D341Med (cell line): ENCODE measurements at places on chromosomes 13 and 19.

GRCh38 chr19:6098574-6098973, 11.7 kb downstream of the RFX2 start:
- DNase-seq, result no peak

DNA sequence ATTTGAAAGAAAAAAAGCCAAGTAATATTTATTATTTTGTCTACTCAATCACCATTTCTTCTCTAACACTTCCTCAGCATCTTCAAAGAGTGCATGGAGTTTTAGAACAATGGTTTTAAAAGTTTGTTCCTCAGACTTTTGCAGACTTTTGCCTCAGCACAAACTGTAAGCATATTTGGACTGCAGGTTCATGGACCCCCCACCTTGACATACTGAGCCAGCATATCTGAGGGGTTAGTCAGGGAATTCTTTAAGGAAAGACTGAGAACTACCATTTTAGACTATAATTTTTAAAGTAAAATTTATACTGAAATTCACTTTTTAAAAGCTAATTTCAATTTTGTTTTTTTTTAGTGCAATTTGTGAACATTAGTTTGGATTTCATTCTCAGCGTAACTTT, 1676.8 kb upstream of the PCDH20 start:
- no peak for DNase-seq

GRCh38 chr13:49454388-49455006, 10.4 kb downstream of the SETDB2 start:
- DNase-seq, result no peak

GRCh38 chr13:90454002-90454636, 893.4 kb upstream of the MIR17HG start:
- no peak for DNase-seq

GRCh38 chr13:22964245-22964966, 216.4 kb upstream of the SGCG start:
- no peak for DNase-seq

GRCh38 chr13:111900390-111901131, 166.4 kb upstream of the SOX1 start:
- DNase-seq, result no peak

DNA sequence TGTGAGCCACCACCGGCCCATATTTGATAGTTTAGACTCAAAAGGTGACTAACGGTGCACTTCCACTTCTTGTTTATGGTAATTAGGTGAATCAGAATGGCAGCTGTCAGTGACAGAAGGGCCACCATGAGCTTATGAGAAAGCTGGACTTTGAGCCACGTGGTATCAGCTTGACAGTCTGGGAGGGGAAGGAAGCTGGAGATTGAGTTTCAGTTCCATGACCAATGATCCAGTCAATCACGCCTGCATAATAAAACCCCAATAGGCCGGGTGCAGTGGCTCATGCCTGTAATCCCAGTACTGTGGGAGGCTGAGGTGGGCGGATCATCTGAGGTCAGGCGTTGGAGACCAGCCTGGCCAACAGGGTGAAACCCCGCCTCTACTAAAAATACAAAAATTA, 8.2 kb downstream of the EID2B start:
- no peak for DNase-seq

- no peak for DNase-seq
Measured at GRCh38 chr19:29923653-29924052, 18.4 kb upstream of the URI1 start.

GRCh38 chr13:72698164-72698563, 29.3 kb downstream of the MZT1 start:
- DNase-seq, result no peak

- DNase-seq, result peak; percentile 27
Measured at GRCh38 chr13:28099396-28100149, 803 bp downstream of the FLT3 start.

DNA sequence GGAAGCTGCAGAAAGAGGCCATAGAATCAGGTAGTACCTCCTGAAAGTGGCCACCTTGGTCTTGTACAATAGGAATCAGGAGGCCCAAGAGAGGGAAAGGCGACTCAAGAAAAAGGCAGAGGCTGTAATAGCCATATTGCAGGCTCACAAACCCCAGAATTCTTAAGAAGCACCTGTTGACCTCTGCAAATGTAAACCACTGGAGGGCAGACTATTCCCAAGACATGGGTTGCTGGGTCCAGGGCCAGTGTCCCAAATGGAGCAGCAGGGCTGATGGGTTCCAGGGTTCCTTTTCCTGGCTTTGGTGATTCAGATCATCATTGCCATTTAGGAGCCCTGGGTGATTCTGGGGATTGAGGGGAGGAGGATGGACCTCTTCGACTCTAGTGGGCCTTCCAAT, 167.6 kb downstream of the B3GLCT start:
- no peak for DNase-seq

DNA sequence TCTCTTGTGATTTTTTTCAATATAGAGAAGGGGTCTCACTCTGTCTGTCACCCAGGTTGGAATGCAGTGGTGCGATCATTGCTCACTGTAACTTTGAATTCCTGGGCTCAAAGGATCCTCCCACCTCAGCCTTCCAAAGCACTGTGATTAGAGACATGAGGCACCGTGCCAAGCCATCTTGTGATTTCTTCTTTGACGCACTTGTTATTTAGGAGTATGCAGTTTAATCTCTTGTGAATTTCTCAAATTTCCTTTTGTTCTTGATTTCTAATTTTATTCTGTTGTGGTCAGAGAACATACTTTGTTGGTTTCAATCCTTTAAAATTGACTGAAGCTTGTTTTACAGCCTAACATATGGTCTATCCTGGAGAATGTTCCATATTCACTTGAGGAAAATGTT, 14.5 kb downstream of the IPO5 start:
- DNase-seq, result no peak

DNA sequence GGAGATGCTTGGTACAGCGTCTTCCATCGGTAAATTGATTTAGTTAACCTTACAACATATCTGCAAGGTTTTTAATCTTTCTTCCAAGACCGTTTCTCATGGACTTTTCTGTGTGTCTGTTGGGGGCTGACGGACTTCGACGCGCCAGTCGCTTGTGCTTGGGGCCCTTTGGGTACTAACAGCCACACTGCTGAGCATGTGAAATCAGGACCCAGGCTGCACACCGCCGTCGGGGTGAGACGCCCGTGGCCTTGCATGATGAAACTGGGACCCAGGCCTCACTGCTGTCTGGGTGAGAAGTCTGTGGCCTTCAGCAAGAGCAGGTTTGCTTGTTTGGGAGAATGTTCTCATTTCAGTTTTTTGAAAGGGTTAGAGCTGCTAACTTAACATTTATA, 9.8 kb downstream of the ATP4B start:
- DNase-seq, result no peak

DNA sequence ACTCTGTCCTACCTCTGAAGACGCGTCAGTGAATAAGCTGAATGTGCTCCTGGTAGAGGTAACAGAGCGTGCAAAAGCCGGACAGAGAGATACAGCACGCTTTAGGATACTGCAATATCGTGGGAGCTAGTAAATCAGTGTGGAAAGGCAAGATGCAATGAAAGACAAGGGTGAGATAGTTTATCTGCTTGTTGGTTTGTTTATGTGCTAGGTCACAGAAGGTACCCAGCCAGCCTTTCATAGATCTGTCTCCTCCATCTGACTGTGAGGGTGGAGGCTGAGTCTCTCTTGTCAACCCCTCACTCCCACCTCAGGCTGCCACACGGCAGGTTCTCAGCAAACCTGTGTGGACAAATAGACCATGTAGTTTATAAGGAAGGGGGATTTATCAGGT, 904 bp upstream of the GIPC1 start:
- no peak for DNase-seq

DNA sequence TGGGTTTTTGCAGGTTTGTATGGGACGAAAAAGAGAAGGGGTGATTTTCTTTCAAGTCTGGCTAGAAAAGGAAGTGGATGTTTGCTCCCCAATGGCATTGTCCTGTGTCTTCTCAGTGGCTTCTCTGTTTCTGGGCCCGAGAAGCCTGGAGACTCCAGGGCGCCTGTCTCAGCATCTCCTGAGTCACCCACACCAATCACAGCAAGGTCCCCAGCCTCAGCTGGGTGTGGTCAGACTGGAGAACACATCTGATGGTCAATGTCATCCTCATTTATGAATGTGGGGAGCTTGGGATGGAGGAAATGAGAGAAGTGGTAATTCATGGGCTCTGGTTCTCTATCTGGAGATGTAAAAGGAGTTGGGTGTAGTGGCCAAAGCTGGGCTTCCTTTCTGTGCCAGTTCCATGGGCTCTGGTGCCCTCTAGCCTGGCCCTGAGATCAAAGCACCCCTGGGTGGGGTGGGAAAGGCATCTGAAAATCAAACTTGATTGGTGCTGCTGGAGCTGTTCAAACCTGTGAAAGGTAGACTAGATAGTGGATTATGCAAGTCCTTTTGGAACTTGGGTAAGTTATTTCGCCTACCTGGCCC, 13.4 kb downstream of the RASL11A start:
- DNase-seq, result peak; percentile 58
